SJSA1 (cell line): ENCODE measurements at places on chromosomes 6 and 20. TPM values are rescaled to one million over a fixed set of nuclear protein-coding genes. Genes with fewer than 3 reads are reported as not detected.

DNA sequence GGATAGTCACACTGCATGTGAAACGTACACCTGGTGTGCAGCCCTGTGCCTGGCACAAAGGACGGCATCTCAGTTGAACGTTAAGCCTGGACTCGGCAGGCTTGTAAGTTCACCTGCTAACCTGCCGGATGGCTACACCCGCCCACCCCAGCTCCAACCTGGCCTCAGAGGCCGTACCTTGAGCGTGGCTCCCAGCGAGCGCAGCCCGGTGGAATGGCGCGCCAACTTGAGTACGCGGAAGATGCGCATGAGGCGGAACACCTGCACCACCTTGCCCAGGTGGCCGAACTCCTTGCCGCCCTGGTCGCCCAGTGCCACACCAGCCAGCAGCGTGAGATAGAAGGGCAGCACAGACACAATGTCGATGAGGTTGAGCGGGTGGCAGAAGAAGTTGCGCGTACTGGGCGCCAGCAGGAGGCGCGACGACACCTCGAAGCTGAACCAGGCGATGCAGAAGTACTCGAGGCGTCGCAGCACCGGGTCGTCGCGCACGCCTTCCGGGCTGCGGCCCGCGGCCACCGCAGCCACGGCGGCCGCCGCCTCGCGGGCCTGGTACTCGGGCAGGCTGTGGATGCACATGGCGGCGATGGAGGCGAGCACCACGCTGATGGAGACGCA, 3.3 kb downstream of the KCNS1 start:
- no peak for DNase-seq

DNA sequence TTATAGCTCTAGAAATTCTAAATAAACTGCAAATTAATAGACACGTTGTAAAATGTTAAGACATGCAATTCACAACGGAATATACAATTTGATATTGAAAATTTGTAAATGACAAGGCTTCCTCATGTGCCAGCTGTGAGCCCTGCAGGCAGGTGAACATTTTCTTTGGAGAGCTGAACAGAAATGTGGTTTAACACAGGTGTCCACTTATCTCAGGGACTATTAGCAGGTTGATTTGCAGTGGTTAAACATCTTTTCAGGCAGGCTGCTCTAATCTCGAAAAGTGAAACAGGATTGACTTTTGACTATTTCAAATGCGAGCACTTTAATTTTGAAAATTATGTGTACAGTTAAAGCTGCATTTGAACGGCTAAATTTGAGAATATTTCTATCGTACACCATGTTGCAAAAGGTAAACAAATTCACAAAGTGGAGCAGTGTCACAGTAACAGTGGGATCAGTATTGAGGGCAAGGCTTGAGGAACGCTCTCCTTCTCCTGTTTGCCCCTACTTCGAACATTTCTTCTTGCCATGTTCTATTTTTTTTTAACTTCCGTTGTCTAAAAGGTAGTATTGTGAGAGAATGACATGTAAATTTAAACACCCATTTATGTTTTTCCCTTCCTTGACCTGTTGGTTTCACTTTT, 210.8 kb downstream of the CDKAL1 start:
- DNase-seq = no peak

Gene FKBP5
- 0.29 and 0.50 TPM in 2 replicates for total RNA-seq

Gene RIPOR2
- 4.5 and 6.2 TPM in 2 replicates for total RNA-seq
